ENCODE measurements at places on chromosomes 6 and 20.

- no peak for DNase-seq
Observed at GRCh38 chr6:73560182-73560732, 39.4 kb upstream of the EEF1A1 start.

DNA sequence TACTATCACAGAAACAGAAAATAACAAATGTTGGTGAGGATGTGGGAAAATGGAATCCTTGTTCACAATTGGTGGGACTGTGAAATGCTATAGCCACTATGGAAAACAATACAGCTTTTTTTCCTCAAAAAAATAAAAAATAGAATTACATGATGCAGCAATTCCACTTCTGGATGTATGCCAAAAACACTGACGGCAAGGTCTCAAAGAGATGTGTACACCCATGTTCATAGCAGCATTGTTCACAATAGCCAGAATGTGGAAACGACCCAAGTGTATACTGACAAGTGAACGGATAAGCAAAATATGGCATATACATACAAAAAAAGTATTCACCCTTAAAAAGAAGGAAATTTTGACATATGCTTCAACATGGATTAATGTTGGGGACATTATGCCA lies 213.4 kb downstream of the KHDC1L start:
- no peak for DNase-seq

DNA sequence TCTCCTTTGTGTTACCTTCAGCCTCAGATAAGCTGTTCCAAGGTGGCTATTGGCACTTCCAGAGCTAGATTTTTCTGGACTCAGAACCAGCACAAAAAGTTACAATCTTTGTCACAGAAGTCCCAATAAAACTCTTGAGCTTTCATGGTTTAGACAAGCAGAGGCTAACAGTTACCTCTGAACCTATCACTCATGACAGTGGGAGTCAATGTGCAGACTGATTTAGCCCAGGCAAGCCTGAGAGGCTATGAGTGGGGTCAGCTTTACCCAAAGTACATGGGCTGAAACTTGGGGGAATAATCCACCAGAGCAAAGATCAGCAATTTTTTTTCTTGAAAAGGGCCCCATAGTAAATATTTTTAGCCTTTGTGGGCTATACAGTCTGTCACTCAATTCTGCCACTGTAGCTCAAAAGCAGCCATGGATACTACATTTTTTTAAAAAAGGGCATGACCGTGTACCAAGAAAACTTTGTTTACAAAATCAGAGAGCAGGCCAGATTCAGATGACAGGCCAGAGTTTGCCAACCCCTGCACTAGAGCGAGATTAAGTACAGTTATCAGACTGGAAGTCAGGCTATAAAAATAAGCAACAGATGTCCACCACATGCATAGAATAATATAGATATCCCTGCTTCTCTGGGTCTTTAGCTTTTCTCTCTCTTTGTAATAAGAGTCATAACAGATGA lies 20.0 kb downstream of the CCN2 start:
- no peak for DNase-seq

DNA sequence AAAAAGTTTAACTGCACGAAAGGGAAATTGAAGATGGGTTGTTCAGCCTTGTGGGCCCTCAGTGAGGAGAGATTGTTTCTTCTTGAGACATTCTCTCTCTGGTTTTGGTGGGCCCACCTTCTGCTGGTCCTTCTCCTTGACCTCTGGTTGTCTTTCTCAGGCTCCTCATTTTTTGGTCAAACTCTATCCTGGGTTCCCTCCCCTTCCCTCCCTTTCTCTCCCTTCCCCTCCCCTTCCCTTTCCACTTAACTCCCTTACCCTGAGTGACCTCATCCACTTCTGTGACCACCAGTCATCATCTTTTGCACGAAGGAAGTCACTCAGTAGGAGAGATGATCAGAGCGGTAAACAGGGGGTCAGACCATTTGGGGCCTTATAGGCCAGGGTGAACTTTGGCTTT lies 71.5 kb upstream of the RALY start:
- DNase-seq: no peak

GRCh38 chr6:106534564-106534982 lies 94.7 kb downstream of the RTN4IP1 start:
- DNase-seq: no peak

Measured in activated T-cell treated with anti-CD3 and anti-CD28 coated beads for 24 hours (primary cell).